GM18507 (cell line): ENCODE measurements at places on chromosomes 16 and 17.

GRCh38 chr17:8455665-8456209 lies 20.1 kb downstream of the NDEL1 start:
- DNase-seq = no peak

GRCh38 chr17:5797447-5798050 lies 213.2 kb upstream of the NLRP1 start:
- no peak for DNase-seq

- DNase-seq = no peak
Observed at GRCh38 chr17:50289991-50290702, 15.9 kb downstream of the TMEM92 start.

- no peak for DNase-seq
Observed at GRCh38 chr16:14501331-14502255, 128.5 kb downstream of the PARN start.

GRCh38 chr17:28929787-28930186 lies 21.5 kb downstream of the PHF12 start:
- no peak for DNase-seq

DNA sequence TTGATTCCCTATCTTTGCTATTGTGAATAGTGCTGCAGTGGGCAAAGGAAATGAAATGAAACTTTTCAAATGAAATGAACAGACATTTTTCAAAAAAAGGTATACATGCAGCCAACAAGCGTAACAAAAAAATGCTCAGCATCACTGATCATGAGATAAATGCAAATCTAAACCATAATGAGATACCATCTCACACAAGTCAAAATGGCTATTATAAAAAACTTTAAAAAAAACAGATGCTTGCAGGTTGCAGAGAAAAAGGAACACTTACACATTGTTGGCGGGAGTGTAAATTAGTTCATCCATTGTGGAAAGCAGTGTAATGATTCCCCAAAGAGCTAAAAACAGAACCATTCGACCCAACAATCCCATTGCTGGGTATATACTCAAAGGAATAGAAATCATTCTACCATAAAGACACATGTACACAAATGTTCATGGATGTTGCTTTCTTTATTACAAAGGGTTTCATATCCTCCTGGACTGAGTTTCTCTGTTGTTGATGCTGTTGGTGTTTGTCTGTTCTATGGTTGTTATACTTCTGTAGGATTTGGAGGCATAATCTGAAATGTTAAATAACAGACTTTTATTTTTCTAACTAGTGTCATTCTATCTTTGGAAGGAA lies 99.3 kb upstream of the SOX9 start:
- no peak for DNase-seq

GRCh38 chr16:48081656-48082055 lies 74.1 kb downstream of the ABCC12 start:
- no peak for DNase-seq

- DNase-seq = no peak
Observed at GRCh38 chr16:84714028-84714427, 14.2 kb downstream of the USP10 start.

GRCh38 chr16:11051879-11052808 lies 107.8 kb downstream of the CLEC16A start:
- DNase-seq = peak; percentile 56

- DNase-seq = no peak
Observed at GRCh38 chr16:17396762-17397498, 73.8 kb downstream of the XYLT1 start.

GRCh38 chr17:1351971-1352370 lies 48.1 kb downstream of the YWHAE start:
- DNase-seq = no peak

DNA sequence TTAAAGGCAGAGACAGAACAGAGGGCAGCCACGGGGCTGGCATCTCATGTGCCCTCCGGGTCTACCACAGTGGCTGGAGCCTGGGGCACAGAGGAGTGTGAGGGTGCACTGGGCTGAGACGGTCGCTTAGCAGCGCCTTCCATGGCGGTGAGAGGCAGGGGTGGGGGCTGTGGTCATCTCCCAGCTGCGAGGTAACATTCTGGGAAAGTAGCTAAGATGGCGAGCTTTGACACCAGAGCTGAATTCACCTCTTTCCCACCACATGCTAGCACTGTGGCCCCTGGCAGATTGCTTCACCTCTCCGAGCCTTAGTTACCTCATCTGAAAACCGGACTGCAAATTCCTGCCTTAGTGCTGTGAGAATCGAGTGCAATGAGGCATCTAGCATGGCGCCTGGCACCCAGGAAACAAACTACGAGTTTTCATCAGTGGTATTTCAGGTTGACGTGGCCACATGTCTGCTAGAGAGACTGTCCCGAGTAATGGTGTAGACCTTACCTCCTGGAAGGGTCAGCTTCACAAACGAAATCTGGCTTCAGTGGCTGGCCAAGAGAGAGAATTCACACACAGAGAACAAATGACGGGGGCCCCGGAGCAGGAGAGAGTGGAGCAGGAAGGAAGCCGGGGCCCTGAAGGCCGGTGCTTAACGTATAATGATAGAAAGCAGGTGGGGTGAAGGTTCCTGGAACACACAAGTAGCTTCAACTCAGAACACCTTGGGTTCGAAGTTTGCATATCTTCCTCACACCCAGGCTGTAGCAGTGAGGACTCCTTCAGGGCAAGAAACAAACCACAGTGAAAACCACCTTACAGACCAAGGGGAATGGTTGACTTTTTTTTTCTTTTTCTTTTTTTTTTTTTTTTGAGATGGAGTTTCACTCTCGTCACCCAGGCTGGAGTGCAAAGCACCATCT lies 63.9 kb upstream of the RPH3AL start:
- DNase-seq = no peak

DNA sequence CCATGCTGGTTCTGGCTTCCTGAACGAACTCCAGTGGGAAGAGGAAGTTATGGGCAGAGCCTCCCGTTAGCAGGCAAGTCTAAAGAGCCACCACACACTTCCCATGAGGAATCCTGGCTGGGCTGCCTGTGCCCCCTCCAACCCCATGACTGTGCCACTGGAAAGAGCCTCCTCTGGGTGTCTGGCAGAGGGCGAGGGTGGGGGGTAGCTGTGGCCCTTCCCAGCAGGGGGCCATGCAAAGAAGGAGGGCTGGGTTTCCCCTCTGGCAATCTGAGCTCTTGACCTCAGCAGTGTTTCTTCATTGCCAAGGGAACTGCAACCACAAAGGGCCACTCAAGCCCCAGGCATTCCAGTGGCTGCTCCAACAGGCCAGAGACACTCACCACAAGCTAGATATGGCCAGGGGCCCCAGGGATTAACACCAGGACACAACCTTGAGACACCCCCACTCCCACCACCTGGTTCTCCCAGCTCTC lies 1.7 kb upstream of the RRAD start:
- DNase-seq = no peak

DNA sequence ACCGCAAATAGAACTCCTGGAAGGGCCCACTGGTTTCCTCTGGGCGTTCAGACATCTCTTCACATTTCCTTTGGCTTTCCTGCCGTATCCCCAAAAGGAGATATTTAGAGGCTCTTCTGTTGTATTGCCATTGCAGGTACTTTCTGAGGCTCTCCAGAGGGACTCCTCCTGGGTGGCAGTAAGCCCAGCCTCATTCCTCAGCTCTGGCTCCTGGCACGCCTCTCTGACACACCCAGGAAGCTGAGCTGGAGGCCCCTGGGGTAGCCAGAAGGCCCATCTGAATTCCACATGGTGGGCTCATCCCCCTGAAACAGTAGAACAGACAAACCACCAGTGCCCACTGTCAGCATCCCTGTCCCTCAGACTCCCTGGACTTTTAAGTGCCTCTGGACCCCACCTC lies 206.7 kb downstream of the PARN start:
- DNase-seq = no peak

DNA sequence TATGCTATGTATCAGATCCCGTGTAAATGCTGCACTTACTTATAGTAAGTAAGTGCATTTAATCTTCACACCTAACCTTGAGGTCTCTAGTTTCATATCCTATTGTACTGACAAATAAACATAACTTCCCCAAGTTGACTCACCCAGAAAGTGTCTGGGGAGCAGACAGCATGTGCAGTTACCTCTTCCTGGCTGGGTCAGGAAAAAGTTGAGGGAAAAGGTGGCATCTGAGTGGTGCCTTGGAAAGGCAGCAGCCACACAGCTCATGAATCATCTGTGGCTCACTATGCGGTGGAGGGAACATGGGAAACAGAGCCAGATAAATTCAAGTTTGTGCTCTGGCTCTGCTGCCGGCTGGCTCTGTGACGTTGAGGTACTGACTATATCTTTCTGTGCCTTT lies 382.0 kb upstream of the DYNLRB2 start:
- DNase-seq = no peak

GRCh38 chr17:77288115-77288619 lies 147.4 kb downstream of the SEC14L1 start:
- DNase-seq = no peak

DNA sequence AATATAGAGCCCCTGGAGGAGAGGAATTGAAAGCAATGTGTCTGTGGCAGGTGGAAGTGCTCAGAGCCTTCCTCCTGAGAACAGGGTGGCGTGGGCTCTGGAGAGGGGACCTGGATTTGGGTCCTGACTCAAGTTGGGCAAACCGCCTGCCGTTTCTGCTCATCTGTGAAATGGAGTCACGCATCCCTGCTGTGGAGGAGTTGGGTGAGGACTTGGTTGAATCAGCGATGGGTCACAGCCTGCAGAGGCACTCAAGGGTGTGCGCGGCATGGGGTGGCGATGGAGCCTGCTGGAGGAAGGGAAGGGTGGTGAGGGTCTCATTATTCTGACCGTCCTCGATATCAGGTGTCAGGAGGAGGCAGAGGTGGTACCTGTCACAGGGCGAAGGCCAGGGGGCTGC lies 3.1 kb downstream of the ADAD2 start:
- DNase-seq = no peak

- DNase-seq = no peak
Observed at GRCh38 chr17:15036238-15036637, 228.9 kb downstream of the PMP22 start.

DNA sequence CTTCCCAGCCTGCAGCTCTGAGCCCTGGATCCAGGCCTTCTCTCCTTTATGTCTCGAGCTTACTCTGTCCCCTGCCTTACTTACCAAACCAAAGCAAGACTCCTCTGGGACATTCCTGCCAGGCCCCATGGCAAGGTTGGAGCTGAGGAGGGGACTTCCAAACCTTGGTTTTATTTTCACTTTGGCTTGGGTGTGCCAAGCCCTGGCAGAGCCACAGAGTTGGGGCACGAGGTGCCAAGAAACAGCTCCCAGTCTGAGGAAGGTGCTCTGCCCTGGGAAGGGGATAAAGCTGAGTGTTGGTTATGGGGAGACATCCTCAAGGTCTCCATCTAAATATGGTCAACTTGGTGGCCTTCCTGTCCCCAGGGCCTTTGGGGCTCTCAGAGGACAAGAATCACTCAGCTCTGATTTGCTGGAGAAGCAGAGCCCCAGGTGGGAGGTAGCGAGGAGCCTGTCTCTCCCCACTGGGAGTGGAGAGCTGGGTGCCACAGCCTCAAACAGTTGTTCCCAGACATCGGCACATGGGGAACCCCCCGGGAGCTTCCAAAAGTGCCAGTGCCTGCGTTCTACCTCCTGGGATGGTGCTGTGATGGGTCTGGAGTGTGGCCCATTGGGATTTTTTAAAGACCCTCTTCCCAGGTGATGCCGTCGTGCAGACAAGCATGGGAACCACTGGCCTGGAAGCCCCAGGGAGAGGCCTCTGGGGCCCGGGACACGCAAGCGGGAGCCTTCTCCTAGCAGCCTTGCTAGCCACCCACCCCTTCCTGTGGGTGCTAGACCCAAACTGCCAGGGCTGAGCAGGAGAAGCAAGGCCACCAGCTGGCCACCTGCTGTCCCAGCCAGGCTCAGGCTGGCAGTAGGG lies 10.3 kb downstream of the NLRC5 start:
- no peak for DNase-seq

DNA sequence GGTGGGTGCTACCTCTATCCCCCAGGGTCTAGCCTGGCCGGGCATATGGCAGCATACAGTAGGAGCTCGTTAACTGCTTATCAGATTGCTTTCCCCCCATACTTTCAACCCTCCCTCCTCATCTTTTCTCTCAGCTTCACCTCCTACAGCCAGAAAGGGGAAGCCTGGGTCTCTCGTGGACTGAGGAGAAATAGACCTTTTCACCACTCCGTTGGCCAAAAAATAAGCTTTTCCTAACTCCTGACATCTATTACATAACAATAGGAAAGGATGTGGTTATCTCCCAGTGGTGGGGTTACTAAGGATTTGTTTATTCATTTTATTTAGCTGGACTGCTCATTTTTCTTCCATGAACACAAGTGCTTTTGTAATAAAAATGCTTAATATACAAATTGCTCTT lies 9.0 kb upstream of the CXCL16 start:
- DNase-seq = no peak

GRCh38 chr17:49646391-49647255 lies 31.3 kb downstream of the SPOP start:
- DNase-seq = peak; percentile 20

GRCh38 chr16:553601-554296 lies 6.4 kb upstream of the PRR35 start:
- DNase-seq = no peak

DNA sequence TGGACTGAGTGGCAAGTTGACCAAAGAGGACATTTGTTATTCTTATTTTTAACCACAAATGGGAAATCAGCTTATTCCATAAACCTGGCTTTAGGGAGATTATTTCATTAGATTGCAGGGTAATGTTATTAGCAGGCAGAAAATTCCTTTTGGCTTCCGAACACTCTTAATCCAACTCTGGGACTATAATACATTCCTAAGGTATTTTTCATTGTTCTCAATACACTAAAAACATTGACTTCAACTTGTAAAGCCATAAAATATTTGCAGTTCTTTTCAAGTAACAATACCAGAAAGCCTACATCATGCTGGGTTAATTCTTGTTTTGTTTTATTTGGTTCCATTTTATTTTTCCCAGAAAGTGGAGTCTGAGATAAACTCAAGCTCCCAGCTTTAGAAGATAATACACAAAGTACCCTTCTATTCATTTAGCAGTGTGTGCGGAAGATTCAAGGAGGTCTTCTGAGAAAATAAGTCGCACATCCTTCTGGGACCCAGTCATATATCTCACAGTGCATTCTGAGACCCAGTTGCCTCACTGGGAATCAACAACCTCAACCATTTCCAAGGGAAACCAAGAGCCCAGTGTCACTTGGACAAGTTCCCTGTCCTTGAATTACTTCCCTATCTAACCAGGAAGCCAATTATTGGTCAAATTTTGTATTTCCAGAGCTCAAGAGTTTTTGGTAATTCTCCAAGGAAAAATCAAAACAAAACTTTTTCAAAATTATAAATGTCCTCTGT lies 389.6 kb upstream of the DYNLRB2 start:
- no peak for DNase-seq

- no peak for DNase-seq
Observed at GRCh38 chr17:72474719-72475477, 354.1 kb downstream of the SOX9 start.
